ENCODE measurements at places on chromosomes 7 and 10.

GRCh38 chr7:27155816-27156507 lies 513 bp downstream of the HOXA7 start:
- peak; percentile 46 for DNase-seq

DNA sequence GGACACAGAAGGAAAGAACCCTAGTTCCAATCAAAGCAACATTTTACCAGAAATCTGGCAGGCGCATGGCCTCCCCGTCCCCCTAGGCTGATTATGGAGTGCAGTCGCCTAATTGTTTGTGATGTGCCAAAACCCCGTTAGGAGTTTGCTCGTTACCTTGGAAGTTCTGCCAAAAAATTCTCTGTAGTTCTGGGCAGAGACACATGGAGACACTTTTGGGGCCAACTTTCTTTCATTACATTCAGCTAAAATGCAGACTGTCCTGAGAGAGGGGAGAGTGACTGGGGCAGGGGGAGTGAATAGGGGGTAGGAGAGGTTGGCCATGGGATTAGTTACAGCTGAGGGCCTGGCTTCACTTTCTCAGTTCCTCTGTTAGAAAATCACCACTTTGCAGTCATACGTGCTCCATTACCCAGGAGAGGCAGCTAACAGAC lies 158.0 kb upstream of the NPVF start:
- DNase-seq = no peak

GRCh38 chr7:147483634-147484292 lies 1106.8 kb upstream of the C7orf33 start:
- DNase-seq = no peak

GRCh38 chr7:15888090-15888489 lies 201.6 kb upstream of the MEOX2 start:
- DNase-seq = no peak

DNA sequence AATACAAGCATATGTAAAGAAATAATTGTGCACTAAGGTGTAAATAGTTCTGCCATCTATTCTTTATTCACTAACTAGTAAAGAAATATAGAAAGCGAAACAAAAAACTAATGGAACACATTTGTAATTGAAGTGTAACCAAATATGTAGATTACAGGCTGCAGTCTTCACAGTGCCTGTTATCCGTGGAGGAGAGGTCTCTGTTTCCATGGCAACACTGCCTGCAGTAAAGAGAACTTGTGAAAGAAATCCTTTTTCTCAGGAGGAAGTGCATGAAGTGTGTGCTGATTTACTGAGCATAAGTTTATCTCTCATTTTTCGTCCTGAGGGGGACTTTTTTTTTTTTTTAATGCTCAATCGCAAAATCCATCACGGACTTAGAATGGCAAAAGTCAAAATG lies 102.5 kb downstream of the APBB1IP start:
- no peak for DNase-seq

- DNase-seq = no peak
These were observed 3.8 kb downstream of the LDB3 start for GRCh38 chr10:86671985-86672710.

DNA sequence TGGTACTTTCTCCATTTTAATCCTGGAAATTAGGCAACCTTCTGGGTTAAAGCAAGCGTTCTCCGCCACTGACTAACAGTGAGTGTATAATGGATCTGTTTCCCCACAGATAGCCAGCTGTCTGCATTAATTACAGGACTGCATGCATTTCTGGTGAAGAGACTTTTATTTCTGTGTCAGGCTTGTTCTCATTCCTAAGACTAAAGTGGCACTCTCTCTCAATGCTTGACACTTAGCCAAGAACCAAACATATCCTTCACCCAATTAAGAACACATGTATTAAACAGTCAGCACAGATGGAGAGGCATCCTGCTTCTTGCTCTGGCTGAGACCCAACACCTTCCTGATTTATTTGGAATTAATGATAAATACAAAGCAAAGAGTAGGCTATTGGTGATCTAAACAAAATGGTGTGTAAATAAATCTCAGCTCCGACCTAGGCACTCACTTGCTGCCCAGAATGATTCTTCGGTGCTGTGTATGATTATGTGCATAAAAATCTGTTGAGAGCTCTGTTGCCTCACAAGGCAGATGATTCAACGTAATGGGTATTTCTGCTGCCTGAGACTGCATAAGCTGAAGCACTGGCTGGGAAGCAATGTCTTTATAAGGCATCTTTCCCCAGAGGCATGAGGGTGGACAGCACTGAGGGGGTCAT lies 16.8 kb downstream of the CALU start:
- no peak for DNase-seq

DNA sequence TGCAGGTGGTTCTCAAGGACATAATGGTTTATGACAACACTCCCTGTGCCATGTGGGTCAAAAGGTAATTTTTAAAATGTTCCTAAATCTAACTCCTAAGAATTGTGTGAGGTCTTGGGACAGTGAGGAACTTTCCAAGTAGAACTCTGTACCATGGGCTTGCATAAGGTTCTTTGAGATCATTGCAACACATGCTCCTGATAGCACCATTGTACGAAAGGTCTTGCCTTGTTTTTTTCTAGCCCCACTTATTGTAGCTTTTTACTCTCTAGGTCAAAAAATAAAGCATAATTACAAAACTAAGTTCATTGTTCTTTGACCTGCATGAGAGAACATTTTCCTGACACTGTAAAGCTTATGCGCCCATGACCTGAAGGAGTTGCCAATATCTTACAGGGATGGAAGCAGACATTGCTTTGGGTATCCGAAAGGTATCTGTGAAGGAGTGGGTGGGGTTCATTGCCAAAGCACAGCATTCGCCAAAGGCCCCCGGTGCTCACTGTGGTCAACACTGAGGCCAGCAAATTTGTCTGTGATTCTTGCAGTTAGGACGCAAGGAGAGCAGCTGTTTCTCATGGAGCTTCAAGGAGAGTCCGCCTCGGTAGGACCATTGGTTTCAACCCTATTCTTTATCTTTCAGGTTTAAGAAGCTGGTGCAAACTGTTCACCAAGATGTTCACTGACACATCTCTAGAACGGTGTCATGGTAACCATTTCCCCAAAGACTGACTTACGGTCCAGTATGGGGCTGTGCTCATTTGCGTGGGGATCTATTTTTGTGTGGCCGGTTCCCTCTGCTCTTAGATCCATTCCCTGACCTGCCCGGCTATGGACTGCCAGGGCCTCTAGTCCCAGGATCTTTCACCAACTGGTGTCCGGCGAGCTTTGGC lies 7.6 kb upstream of the PRKAG2 start:
- no peak for DNase-seq

DNA sequence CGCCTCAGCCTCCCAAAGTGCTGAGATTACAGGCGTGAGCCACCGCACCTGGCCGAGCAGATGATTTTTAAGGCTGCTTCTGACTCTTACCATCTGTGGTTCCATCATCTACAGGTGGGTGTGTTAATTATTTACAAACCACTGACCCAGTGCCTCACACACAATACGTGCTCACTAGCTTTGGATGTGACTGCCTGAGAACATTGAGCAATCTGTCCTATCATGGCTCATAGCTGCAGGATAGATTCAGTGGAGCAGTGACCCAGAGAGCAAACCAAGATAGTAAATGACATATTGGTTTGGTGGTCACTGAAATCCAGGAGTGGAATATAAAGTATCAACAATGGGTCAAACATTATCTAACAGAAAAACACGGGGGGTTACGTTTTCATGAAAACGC lies 24.1 kb downstream of the GPAM start:
- no peak for DNase-seq

- no peak for DNase-seq
These were observed 4.4 kb upstream of the CLIP2 start for GRCh38 chr7:74284781-74285259.

- peak; percentile 74 for DNase-seq
These were observed 217.9 kb downstream of the SFMBT2 start for GRCh38 chr10:7192831-7193361.

DNA sequence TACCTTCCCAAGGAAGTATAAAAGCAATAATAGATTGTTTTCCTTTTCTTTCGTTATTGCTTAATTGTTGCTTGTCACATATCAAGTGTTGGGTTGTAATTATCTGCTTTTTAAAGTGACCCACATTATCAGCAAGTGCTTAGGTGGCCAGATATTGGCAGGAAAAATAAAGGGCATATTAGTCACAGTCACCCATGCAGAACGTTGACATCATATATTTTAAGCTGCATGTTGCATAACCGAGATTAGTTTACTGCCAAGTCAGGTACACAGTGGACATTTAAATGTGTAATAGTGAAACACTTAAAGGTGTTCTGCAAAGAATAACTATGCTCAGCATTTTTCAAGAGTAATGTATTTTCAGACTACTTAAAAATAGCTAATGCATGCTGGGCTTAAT lies 11.4 kb downstream of the NEBL start:
- no peak for DNase-seq

GRCh38 chr7:2272031-2272430 lies 30.0 kb downstream of the NUDT1 start:
- no peak for DNase-seq

DNA sequence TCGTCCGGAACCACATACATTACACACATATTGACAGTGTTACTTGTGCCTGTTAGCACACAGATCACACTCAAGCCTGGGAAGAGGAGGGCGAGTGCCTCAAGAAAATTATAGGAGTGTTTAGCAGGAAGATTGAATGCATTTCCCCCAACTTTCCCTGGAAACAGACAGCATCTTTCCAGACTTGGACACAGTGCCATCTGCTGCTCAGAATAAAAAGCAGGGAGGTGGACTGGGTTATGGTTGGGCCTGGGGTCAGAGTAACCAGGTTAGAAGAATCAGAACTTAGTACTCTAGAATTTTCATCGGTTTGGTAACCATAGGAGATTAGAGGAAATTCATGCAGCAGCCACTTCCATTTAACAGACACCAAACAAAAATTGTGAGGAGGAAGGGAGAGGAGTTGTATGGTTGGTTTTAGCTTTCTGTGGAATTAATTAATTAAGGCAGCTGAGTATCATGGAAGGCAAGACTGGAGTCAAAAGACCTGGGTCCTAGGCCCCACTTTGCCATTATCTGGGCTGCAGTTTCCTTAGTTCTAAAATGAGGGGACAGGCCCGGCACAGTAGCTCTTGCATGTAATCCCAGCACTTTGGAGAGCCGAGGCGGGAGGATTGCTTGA lies 43.4 kb upstream of the OPTN start:
- no peak for DNase-seq

Measured in CD8-positive, alpha-beta T cell (primary cell).